ENCODE measurements at places on chromosomes 6 and 20.

DNA sequence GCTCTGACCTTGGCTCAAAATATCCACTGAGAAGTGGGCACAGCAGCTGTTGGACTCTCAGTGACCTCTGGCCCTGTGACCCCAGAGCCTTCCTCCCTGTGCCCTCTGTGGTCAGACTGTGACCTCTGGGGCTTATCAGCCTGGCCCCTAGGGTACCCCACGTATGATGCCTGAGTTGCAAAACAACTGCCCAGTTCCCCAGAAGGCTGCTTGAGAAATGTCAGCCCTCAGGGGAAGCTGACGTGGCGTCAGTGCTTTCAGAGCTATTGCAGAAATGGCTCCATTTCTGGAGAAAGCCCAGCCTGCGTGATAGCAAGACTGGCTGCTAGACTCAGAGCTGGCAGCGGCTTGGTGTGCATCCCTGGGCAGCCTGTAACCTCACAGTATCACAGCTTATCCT is 31.5 kb upstream of the TGM2 start:
- no peak for DNase-seq

GRCh38 chr6:33276581-33276863 is 401 bp upstream of the B3GALT4 start:
- DNase-seq: no peak

DNA sequence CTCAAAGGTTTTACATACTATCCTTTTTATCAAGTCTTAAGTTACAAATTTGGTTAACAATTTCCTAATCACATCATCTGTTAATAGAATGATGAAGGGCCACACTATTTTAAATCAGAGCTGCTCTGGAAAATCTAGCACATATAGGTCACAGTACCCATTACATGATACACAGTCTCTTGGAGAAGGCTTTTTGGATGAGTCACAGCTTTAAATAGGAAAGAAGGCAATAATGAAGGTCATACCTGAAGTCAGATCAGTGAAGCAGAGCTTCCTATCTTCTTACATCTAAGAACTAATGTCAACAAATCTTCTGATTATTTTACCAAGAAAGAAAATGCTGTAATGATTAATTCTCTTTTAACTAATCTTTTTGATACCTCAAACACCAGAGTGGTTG is 248.5 kb downstream of the BTBD9 start:
- no peak for DNase-seq

DNA sequence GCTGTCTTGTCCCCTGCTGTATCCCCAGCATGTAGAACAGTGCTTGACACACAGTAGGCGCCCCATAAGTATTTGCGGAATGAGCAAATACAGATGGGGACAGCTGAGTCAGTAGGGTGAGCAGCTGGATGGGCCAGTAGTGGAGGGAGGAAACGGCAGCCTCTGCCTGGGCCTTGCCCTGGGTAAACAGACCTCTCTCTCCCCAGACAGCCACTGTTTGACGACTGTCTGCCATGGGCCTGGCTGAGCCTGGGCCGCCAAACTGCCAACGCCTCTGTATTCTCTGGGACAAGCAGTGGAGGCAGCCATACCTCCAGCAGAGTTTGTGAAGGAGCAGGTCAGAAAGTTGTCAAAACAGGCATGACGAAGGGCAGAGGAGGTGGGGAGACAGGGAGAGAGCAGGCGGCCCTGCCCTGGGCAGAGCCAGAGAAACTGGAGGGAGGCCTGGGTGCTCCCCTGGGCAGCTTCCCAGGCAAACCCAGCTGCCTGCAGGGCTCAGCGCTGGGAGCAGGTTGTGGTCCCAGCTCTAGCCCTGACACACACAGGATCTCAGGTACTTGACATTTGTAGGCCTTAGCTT is 15.2 kb downstream of the HNF4A start:
- DNase-seq: no peak

DNA sequence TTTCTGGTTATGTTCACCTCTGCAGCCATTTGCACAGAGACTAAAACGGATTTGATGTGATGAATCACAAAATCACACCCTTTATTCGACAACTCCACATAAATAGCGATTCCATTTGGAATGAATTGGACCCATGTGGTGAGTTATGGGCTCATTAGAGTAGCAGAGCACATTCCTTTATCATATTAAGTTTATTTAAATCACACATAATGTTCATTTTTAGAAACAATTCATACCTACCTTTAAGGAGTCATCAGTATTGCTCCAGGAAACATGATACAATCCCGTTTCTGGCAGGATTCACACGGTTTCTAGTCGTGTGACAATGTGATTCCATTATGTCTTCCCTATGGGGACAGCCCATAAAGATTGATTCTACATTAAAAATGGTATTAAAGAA is 303.5 kb downstream of the CDH4 start:
- DNase-seq: no peak

DNA sequence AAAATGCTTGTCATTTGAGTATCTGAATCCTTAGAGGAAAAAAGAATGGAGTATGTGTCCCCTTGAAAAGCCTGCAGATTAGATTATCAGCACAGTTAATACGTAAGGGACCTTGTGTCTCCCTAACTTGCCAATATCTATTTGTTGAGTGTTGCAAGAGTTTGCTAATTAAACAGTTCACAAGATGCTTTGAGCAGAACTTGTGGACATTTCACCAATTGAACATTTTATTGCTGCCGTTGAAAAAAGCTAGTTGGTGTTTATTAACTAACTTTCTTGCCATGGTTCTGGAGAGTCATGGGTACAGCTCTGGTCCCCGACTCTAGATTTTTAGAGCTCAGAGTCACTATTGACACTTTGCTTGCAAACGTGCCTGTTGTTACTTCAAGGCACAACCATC is 30.6 kb upstream of the PRDM1 start:
- no peak for DNase-seq

- DNase-seq: no peak
Observed at GRCh38 chr6:3885262-3886036, 36.3 kb downstream of the FAM50B start.

DNA sequence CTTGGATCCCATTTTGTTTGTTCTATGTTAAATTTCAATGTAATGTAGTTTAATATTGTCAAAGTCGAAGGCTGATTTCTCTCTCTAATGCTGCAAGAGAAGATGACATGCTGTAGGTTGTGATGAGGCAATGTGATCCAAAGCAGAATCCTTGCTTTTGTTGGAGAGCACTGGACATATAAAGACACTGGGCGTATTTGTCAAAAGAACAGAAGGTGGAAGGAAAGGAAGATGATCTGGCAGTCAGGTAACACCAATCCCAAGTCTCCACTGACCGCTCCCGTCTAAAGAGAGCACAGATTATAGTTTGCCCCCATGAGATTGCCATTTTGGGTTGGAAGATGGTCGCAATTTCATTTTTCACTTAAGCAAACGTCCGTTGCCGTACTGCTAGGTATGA is 935 bp upstream of the RFX6 start:
- no peak for DNase-seq

DNA sequence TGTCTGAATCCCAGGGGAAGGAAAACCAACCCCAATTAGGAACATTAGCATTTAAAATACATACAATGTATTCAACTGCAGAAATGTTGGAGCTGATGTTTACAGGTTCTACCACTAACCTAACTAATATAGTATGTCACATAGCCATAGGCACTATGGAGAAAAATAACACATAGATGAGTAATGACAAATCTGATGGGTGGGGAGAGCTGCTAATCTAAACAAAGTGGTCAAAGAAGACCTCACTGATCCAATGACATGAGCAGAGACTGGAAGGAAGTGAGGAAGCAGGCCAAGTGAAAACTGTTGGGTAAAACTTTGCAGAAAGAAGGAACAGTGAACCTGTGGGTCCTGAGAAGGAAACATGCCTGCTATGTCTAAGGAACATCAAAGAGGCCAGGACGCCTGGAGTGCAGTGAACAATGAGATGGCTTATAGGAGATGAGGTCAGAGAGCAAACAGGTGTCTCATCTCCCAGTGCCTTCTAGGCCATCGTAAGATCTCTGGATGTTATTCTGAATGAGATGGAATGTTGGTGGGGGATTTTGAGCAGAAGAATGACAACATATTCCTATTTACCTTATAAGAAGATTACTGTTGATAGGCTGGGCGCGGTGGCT is 135.7 kb downstream of the ALDH8A1 start:
- DNase-seq: no peak

DNA sequence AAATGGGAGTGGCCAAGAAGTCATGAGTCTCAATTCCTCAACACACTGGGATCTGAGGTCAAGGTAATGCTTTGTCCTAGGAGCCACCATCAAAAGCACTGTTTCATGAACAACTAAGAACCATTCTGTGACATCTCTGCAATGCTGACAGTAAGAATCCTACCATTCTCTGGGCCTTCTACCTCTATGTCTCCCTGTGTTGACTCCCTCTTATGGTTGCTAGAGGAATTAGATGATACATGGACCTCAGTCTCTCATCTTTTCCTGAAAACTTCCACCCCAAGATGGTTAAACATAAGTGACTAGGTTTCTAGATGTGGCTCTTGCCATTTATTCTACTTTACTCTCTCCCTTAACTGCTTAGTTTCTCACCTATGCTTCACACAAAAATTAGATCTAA is 9.1 kb downstream of the MTRF1L start:
- DNase-seq: no peak

All from stimulated activated CD8-positive, alpha-beta memory T cell treated with anti-CD3 and anti-CD28 coated beads, Interleukin-7, amount 100 ng/mL, for 1 hour (primary cell).